Diencephalon (tissue), 1 donor: ENCODE measurements at places on chromosomes 1 and 21. TPM values are rescaled to one million over a fixed set of nuclear protein-coding genes. Genes with fewer than 3 reads are reported as not detected.

The LORICRIN gene
- 0.69 TPM for total RNA-seq

The CHIA gene
- total RNA-seq = not detected

The SERTAD4 gene
- 26.8 TPM for total RNA-seq

The TMPRSS15 gene
- 0.23 TPM for total RNA-seq

The F5 gene
- total RNA-seq = 0.92 TPM

The NR5A2 gene
- total RNA-seq = 0.69 TPM

The TMPRSS3 gene
- 0.23 TPM for total RNA-seq

The MAP10 gene
- 8.1 TPM for total RNA-seq

The LCE2C gene
- not detected for total RNA-seq
